ENCODE measurements at places on chromosomes 2 and 18.

GRCh38 chr18:43350176-43350575 lies 72.9 kb upstream of the SYT4 start:
- no peak for DNase-seq

GRCh38 chr2:188345020-188345419 lies 53.3 kb downstream of the GULP1 start:
- no peak for DNase-seq

- no peak for DNase-seq
Measured at GRCh38 chr18:22285361-22286140, 116.2 kb downstream of the GATA6 start.

GRCh38 chr2:46163098-46163430 lies 134.1 kb upstream of the EPAS1 start:
- no peak for DNase-seq

GRCh38 chr2:224334726-224335125 lies 67.2 kb downstream of the FAM124B start:
- DNase-seq, result no peak

- DNase-seq, result no peak
Measured at GRCh38 chr2:9646196-9647030, 15.6 kb upstream of the YWHAQ start.
